Stimulated activated CD8-positive, alpha-beta memory T cell treated with anti-CD3 and anti-CD28 coated beads, Interleukin-7, amount 100 ng/mL, for 4 hours (primary cell): ENCODE measurements at places on chromosomes 2 and 18.

DNA sequence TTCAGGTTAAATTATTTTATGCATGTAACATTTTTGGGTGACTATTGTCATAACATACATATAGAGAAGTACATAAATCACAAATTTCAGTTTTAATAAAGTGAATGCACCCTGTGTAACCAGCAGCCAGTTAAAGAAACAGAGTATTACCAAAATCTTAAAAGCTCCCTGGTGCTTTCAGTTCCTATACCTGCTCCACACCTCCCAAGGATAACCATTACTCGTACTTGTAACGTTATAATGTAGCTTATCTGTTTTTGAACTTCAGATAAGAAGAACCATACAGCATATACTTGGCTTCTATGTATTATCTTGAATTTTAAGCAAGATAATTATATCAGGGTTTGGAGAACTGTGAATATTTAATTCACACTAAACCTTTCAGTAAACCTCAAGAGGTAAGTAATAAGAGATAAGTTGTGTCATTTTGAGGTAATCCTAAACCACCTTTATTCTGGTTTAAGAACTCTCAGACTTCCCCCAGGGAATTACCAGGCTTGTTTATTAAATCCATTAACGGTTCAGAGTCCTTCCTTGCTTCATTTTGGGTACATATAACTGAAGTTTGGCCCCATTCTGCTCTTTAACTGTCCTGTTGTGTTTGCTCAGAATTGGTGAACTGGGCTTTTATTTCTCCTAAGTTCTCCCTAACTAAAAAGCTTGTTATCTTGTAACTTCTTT, 58.6 kb downstream of the LCLAT1 start:
- DNase-seq: no peak

- DNase-seq: no peak
Observed at GRCh38 chr18:31444142-31444541, 3.4 kb upstream of the DSG3 start.

DNA sequence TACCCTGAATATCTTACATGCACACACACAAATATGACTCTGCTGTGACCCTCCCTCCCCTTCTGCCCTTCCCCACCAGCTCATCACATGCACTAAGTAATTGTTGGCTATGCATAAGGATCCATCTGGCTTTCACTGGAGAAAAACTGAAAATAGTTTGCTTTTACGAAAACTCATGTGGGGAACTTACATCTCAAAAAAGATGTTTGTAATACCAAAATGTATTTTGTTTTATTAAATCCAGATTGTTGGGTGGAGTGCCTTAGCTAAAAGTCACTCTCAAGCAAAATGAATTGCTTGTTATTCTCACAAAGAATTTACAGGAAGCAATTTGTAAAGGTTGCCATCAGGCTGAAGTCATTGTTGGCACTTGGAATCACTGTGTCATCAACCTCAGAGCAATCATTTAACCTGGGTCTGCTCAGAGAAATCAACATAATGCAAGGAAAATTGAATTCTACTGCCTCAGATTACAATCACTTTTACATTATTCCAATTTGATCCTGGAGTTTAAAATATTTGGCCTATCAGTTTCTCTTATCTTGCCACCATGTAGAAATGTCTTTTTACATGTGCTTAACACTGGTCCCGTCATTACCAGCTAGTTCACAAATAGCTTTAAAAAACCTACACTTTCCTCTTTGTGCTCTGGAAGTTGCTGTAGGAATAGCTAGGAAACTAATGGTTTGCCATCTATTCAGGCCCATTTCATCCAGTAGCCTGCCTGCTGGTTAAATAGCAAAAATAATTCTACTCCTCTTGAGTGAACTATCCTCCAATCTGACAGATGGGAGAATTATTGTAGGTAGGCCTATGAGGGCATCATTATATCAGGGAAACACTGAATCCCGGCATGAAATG, 90.3 kb upstream of the TMEM17 start:
- DNase-seq: no peak

- DNase-seq: no peak
Observed at GRCh38 chr18:2325308-2325849, 245.9 kb downstream of the METTL4 start.

GRCh38 chr2:128179461-128179755, 88.4 kb downstream of the UGGT1 start:
- DNase-seq: no peak

DNA sequence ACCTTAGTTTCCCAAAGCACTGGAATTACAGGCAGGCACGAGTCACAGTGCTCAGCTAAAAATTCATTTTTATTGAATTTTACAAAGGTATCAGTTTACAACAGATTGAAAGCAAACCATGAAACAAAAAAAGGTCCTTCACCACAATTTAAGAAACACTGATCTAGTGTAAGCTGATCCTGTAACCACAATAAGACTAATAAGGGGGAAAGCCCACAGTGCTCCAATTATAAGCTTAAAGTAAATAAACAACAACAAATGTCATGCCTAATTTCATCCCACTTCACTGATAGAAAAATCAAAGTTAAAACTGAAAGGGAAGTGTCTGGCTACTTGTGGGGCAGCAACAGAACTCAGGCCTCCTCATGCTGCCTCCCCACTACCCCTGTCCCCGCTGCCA, 49.2 kb downstream of the ICA1L start:
- DNase-seq: no peak

- no peak for DNase-seq
Observed at GRCh38 chr18:59655676-59656075, 41.5 kb downstream of the CCBE1 start.

- DNase-seq: no peak
Observed at GRCh38 chr2:230636684-230637271, 75.9 kb upstream of the CAB39 start.

- no peak for DNase-seq
Observed at GRCh38 chr18:572091-572830, 7.9 kb upstream of the CETN1 start.

- DNase-seq: no peak
Observed at GRCh38 chr2:88574445-88574844, 52.8 kb downstream of the EIF2AK3 start.

GRCh38 chr18:10417664-10418063, 36.8 kb upstream of the APCDD1 start:
- no peak for DNase-seq

DNA sequence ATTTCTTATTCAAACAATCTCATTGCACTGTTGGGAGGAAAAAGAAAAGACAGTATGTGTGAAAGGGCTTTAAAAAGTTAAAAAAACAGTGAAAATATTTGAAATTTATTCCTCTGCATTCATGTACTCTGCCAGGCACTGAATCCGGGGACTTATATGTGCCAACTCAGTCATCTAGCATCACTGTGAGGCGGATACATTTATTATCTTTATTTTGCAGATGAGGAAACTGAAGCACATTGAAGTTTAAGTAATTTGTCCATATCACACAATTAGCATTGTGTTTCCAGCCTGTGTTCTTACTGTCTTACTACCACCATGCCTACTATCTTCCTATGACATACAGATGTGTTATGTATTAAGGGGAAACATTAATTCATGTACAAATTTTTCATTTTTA, 1.8 kb downstream of the LCLAT1 start:
- DNase-seq: no peak

- no peak for DNase-seq
Observed at GRCh38 chr2:42185220-42185921, 16.2 kb downstream of the EML4 start.

DNA sequence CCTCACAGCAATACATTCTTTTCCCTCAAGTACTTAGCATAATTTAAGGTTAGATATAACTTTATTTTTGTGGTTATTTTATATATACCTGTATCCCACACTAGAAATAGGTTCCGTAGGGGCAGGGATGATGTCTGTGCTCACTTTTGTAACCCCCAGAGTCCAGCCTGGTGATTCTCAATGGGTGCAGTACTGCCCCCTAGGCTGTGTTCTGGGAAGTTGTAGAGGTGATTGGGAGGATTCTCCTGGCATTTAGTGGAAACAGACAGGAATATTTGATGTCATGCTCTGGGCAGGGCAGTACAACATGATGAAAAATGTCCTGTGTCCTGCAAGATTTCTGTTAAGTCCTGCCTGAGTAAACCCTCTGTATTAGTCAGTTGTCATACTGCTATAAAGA, 333.3 kb downstream of the PLCL1 start:
- DNase-seq: no peak

DNA sequence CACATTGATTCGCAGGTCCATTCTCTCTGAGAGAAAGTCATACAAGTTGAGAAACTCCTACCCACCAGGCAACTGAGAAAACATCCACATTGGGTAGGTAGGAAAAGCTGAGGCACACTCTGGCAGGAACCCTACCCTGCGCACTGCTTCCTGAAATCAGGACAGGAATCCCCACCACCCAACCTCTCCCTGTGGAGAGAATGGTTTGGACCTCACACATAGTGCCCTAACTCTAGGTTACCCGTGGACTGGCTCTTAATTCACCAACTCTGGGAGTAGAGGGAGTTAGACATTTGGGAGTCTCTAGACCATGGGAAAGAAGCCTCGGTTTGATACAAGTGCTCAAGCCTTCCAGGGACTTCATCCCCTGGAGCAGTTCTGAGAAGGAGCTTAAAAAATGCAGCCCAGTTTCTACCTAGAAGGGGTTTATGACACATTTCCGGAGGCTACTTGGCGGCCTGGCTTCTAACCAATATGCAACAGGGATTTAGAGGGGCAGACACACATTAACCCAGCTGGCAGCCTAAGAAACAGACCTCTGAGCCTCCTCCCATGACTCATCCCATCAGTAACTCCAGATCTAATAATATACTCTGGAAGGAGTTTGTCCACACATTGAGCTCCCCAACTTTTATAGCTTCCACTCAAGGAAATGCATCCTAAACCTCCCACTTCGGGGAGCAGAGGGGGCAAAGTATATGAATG, 136.7 kb downstream of the EML6 start:
- no peak for DNase-seq

DNA sequence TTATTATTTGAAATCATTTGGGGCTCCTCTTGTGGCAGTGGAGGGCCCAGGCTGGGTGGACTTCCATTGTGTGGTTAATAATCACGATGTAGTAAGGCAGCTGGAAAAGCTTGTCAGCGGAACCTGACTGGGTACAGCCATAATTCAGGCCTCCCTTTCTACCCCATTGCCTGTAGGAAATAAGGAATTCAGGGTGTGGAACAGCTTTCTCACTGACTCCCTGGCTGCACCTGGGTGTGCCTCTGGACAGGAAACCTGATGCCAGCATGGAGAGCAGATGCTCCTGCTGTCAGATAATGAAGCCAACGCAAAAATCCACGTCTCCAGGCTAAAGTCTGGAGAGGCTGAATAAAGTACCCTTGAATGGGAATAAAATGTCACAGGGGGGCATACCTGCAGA, 44.2 kb downstream of the LYPD6B start:
- no peak for DNase-seq

- no peak for DNase-seq
Observed at GRCh38 chr2:167756446-167756845, 490.9 kb downstream of the STK39 start.

DNA sequence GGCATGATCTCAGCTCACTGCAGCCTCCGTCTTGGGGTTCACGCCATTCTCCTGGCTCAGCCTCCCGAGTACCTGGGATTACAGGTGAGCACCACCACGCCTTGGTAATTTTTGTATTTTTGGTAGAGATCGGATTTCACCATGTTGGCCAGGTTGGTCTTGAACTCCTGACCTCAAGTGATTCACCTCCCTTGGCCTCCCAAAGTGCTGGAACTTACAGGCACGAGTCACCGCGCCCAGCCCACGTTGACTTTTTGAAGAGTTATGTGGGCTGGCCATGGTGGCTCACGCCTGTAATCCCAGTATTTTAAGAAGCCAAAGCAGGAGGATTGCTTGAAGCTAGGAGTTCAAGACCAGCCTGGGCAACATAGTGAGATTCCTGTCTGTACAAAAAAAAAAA, 20.8 kb downstream of the CCL20 start:
- no peak for DNase-seq

GRCh38 chr2:236955521-236956030, 130.1 kb upstream of the COPS8 start:
- DNase-seq: no peak

DNA sequence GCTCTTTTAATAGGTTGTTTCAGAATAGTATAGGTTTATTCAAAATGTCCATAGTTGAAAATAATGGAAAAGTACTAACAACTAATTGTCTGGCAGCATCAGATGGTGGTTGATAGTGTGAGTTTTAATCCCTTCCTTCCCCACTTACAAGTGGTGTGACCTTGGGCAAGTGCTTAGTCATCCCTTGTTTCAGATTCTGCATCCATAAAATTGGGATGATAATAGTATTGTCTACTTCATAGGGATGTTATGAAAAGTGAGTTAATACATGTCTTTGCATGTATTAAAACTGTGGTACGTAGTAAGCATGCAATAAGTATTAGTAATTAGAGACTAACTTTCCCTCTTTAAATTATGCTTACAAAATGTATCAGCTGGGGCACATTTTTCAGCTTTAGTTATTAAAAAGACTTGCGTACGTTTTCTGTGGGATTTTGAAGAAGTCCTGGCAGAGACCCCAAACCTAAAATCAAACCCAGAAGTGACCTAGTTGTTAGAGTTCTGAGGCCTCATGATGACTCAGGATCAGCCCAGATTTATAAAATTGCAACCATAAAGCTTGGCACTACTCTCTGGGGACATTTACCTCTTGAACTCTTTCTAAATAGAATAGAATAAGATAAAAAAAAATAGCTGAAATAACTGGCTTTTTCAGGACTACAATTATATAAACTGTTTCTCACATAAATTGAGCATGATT, 8.6 kb downstream of the ITGA4 start:
- DNase-seq: no peak
